ENCODE measurements at places on chromosomes 7 and 10.

DNA sequence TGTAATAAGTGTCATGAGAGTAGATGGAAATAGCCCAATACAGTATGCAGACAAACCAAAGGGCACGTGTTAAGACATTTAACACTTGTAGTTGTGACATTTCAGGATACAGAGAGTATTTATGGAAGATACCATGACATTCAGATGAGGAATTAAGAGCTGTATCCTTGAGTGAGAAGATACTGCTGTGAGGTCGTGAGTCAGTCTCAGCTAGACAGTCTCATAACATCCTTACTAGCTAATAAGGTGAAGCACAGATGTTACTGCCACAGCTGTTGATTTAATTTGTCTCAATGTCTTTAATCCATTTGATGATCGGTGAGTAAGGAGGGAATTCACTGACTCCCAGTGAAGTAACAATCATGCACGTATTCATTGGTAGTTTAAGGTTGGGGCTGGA lies 288.0 kb upstream of the AKR1E2 start:
- no peak for DNase-seq

DNA sequence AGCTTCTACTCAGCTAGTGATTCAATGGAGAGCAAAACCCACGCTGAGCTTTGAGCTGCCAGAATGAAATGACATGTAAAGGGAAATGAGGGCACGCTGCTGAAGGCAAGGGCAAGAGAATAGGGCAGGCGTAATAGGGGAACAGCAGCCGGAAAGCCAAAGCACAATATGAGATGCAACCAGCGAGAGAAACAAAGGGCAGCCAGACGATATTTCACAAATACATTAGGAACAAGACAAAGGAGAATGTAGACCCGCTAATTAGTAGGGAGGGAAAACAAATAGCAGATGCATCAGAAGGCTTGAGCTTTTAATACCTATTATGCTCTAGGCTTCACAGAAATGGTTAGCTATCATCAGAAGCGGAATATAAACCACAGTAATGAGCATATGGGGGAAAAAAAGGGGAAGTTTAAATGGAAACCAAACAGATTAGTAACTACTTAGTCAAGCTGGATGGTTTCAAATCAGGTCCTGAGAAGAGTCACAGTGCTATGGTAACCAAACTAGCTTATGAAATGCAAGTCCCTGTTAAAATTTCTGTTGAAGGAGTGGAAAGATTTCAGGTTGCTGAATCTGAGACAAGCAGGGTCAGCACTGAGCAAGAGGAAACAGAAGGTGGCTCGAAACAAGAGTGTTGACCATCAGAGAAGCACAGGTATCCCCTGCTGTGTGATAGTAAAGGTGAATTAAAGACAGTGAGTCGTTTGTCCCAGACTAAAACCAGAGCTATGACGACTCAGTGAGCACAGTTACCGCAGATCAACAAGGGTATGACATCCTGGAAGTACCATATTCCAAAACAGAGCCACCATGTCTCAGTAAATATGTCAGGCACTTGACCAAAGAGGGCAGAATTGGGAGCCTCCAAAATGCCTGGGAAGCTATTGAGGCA lies 496.9 kb upstream of the CELF2 start:
- no peak for DNase-seq

DNA sequence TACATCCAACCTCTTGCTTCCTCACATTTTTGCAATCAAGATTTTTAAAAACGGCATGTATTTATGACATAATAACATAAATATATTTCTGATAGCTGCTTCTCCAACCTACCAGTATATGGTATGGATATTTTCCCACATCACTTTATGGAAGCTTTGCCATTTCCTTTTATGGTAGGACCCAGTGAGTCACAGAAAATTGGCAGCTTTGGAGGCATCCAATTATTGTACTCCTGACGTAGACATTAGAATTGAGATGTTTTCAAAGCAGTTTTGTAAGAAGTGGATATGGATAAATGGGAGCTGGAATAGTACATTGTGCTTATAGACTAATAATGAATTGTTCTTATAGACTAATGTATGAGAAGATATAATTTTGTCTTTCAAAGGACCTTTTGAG lies 23.8 kb upstream of the BICC1 start:
- DNase-seq = no peak

GRCh38 chr7:10934292-10934691 lies 39.4 kb upstream of the PHF14 start:
- DNase-seq = no peak

GRCh38 chr7:128103498-128104107 lies 72.4 kb upstream of the LRRC4 start:
- DNase-seq = no peak

DNA sequence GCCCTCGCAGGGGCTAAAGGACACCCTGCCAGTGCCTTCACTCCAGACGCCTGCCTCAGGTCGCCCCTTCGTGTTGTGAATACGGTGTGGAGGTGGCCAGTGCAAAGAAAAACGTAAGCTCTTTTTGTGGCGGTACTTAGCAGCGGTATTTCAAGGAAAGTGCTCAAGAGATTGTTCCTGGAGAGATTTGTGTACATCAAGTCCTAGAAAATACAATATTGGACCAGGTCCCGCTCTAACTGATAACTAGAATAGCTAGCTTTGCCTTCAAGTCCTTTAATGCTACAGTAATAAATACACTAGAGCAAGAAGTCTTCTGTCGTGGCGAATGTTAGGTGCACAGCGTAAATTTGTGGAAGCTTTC lies 689 bp downstream of the PLCE1 start:
- no peak for DNase-seq

DNA sequence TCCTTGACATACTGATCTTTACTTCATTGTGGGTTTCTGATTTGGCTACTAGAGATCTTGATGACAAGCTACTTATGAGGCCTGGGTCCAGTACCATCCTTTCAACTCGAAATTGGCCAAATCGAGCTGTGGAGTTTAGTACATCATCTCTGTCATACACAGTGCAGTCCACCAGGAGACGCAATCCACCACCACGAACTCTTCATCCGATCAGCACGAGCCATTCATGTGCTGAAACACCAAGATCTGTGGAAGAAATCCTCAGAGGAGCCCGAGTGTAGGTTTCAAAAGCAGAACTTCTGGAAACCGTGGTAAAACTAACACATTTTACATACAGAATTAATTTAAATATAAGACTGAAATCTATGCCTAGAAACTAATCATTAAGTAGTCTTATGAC lies 14.2 kb downstream of the DNAJC9 start:
- DNase-seq = no peak

DNA sequence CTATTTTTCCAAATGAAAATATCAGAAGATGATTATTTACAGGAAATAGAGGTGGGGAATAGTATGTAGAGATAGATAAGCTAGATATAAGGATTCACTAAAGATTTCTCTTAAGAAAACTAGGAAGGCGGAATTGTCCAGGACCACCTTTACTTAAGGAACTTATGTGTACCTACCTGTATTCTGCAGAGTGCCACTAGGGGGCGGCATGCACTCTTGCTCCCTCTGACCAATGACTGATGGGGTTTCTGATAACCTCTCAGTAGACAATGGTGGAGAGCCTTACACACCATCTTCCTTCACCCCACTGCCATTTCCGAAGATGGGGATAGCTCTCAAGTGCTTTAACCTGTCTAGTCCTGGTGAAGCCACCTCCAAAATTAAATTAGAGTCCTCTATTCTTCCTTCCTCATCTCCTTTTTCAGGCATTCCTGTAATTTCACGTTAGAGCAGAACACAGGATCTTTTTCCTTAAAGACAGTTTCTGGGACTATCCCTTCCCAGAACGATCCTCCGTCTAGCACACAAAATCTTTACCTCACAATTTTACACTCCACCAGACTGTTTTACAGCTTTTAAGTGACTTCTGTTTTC lies 453.1 kb downstream of the SORCS1 start:
- no peak for DNase-seq

GRCh38 chr7:142134909-142135308 lies 23.4 kb downstream of the MGAM2 start:
- no peak for DNase-seq
